NCI-H748 treated with DMSO at 0.1 percent for 48 hours (cell line): ENCODE measurements at places on chromosomes 1 and 21.
A peak's percentile ranks its signal among the peaks of the same experiment; 100 is the strongest.

DNA sequence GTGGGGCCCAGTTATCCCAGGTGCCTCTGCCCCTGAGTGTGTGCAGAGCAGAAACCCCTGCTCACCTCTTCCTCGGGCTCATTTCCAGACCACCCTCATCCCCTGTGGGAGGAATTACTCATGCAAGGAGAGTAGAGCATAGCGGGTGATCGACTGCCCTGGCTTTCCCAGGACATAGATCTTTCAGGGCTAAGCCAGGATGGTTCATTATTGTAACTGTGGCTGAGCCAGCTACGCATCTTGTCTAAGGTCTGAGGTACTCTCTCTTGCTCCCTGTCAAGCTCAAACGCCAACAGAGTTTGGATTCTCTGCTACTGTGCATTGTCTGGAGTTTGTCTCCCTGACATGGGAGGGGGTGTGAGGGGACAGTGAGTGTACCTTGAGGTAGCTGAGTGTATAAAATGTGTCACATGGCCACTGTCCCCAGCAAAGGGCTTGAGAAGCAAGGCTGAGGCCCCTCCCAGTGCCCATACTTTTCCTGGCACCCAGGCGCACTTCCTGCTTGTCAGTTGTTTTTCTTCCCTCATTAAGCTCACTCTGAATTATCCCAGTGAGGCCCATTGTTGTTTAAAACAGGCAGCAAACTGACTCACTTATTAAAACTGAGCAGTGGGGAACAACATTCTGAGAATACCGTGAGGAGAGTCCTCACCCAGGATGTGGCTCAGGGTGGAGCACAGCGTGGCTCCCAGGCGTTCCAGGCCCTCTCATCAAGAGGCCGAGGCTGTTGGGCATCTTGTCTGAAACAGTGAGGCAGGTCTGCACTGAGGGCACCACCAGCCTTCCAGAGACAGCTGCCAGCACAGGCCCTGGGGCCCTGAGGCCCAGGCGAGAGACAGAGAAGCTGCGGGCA is 92.9 kb downstream of the LAMC2 start:
- no peak for DNase-seq

GRCh38 chr1:97247196-97247595 is 525.6 kb downstream of the PTBP2 start:
- DNase-seq: no peak

DNA sequence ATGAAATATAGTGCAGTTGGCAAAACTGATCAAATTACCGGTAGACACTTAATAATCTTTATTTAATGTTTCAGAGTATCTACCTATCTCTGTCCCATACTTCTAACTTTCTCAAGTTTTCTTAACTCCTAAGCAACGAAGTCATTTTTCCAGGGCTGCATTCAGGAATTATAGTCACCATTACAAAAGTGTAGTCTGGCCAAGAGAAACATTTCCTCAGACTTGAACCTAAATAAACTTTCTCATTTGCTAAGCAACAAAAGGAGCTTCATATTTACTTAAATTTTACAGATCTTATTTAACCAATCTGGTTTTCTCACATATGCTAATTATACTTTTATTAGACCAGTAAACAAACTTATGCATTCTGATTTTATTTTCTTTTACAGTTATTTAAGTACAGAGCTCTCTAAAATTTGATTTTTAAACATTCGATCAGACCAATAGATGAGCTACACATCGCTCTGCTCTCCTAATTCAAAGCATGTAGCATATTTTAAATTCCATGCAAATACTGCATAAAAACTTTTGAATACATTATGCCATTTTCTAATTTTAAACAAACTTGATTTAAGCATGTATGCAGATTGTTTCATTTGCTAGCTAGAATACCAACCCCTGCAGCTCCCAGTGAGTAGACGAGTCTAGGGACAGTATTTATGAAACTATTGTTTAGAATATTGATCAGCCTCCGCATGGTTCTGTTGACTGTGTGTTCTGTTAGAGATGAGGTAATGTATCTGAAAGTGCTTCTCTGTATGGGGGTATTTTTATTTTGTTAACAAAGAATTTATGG is 201.4 kb downstream of the CHRM3 start:
- DNase-seq: no peak

- DNase-seq: no peak
These were observed 148.5 kb downstream of the GDAP2 start for GRCh38 chr1:117780687-117781475.

DNA sequence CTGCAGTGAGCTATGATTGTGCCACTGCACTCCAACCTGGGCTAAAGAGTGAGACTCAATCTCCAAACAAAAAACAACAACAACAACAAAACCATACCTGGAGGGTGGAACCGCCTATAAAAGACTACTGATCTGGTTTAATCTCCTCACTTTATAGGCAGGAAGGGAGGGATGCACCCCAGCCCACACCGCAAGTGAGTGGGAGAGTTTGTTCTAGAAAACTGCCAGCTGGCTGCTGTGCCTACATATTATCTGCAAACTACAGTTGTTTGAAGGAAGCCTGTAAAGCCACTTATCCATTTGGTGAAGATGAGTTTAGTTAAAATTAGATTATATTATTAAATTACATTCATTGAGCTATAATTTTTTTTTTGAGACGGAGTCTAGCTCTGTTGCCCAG is 9.1 kb upstream of the SRSF10 start:
- DNase-seq: no peak

DNA sequence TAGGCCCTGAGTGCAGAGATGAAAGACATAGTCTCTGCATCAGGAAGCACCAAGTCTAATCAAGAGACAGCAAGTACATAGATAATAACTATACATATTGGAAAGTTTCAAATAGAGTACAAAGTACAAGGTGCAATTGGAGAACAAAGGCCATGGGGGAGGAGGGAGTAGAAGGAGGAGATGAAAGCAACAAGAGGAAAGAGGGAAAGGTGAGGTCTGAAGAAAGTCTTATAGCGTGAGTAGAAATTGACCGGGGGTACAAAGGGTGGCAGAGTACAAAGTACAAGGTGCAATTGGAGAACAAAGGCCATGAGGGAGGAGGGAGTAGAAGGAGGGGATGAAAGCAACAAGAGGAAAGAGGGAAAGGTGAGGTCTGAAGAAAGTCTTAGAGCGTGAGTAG is 244.2 kb upstream of the JUN start:
- DNase-seq: no peak

DNA sequence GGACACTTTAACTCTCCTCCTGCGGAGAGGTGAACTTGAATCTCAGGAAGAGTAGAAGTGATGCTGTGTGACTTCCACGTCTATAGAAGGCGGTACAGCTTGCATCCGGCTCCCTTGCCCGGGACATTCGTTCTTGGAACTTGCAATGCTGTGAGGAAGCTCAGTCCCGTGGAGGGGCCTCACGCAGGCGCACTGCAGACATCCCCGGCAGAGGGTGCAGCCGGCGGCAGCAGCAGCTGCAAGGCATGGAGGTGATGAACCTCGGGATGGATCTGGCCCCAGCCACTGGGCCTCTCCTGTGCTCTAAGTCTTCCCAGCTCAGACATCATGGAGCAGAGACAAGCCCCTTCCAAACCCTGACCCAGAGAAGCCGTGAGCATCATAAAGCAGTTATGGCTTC is 61.8 kb upstream of the SOD1 start:
- no peak for DNase-seq

DNA sequence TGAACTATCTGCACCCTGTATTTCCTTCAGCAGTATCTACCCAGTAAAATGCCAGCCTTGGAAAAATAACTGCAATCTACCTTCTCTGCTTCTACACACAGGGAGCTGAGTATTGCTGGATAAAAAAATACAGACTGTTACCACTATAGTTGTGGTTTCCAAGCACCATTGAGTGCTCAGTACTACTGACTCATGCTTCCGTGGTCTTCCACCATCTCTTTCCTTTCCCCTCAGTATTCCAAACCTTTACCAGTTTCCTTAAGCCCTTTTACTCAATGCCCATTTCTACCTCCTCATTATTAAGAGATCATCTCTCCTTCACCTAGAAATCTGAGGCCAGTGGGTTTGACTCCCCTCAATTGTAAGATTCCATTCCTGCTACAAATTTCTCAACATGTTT is 23.8 kb downstream of the GLMN start:
- no peak for DNase-seq

DNA sequence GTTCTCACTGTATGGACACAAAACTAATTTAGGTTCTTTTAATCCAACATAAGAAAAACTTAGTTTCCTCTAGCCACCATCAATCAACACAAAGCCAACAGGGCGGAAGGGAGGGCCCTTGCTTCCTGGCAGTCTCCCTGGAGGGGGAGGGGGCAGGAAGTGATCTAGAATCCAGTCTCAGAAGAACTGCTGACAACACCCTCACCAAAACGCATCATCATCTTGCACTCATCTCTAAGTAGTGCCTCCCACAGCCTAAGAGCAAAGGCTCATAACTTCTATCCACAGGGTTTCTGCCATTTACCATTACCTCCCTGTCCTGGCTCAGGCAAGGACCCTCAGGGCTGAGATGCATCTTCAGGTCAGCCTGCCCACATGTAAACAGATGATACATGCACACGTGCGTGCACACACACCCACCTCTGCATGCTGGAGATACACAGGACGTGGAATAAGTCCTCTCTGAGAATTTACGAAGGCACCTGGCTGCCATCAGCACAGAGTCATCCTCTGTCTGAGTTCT is 20.5 kb downstream of the HIVEP3 start:
- no peak for DNase-seq

- peak; percentile 97 for DNase-seq
These were observed 12.7 kb upstream of the CD101 start for GRCh38 chr1:116988908-116989307.

DNA sequence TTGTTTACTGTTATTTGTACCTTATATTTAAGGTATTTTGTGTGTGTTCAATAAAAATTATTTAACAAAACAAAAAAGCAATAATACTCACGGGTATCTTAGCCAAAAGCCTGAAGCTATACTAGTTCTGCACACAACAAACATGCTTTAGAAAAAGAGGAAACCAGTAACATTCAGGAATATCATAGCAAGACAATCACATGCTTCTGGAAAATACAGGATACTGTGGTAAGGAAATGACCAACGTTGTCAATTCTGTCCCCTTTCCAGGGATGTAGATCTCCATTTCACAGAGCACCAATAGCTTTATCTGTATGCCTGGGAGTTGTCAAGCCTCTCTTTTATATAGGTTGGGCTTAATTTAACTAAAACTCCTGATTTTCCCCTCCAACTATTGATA is 288.4 kb downstream of the SMYD3 start:
- no peak for DNase-seq

DNA sequence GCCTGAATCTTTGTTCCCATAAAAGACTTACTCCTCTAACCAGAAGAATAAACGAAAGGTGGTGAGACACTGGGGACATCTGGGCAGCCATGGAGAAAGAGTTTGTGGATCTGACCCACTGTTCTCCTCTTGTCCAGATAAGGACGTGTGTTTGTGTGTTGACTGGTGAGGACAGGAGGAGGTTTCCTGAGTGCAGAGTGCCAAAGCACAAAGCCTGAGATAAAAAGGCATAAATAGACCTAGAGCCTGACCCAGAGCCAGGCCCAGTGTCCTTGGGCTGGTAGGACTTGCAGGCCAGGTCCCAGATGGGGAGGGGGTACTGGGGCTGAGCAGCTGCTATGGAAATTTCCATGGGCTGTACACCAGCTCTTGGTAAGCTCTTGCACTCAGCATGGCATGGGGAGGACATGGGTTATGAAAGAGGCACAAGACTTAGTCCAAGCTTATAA is 19.6 kb upstream of the COQ8A start:
- no peak for DNase-seq
